ENCODE measurements at places on chromosomes 3 and 15. TPM values are rescaled to one million over a fixed set of nuclear protein-coding genes. Genes with fewer than 3 reads are reported as not detected.

Gene CISH
- polyA plus RNA-seq, result 92.8 TPM

Gene RARRES1
- not detected for polyA plus RNA-seq

Gene MASP1
- not detected for polyA plus RNA-seq

Gene LRRK1
- polyA plus RNA-seq, result not detected

Gene MUC20
- not detected for polyA plus RNA-seq

Gene FGD5
- polyA plus RNA-seq, result not detected

Gene ARPP19
- polyA plus RNA-seq, result 55.3 TPM

Gene PTX3
- 0.10 TPM for polyA plus RNA-seq

Gene ECE2
- not detected for polyA plus RNA-seq

Gene HGD
- polyA plus RNA-seq, result not detected

Data from CD8-positive, alpha-beta memory T cell (primary cell).